Pancreas (tissue), 10 donors: ENCODE measurements at places on chromosomes 5 and 9.

- DNase-seq = no peak
These were observed 425.7 kb downstream of the PIK3R1 start for GRCh38 chr5:68641211-68641610.

DNA sequence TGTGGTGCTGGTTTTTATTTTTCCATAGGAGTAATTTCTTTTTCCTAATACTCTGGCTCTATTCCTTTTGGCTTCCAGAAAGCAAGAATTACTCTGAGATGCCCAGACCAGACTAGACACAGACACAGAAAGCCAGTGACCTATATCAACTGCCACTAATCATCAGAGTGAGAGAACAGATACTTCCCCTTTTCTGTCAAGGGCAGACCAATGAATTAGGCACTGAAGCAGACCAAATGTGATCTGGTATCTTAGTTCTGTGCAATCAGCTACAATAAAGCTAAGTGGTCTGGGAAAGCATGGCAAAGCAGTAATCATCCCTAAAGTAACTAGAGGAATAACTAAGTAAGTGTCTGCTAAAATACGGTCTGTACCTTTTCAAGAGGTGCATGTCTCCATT lies 239.1 kb downstream of the ELAVL2 start:
- DNase-seq = no peak

DNA sequence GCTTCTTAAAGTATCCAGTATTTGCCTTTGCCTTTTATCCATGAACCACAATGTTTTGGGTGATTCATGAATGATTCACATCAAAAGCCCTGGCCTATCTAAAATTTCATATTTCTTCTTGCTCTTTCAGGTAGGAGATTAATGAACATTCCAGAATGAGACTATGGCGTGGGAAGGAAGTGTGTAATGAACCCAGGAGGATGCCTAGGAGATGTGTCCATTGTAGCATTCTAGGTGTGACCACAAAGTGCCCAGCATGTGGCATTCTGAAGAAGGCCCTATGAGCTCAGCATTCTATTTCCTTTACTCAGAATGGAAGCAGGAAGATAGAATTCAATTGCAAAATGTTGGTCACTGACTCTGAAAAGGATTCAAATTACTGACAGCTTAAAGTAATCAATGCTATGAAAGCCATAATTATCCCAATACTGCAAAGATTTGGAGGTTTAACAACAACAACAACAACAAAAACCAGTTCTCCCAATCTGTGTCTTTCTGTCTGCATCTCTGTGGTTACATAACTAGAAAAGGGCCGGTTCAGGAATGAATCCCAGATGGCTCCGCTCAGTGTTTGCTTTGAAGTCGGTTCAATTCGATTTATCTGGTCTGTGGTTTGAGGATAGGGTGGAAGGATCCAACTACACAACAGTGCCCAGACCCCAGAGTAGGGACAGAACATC lies 126.7 kb downstream of the FOXD1 start:
- no peak for DNase-seq

DNA sequence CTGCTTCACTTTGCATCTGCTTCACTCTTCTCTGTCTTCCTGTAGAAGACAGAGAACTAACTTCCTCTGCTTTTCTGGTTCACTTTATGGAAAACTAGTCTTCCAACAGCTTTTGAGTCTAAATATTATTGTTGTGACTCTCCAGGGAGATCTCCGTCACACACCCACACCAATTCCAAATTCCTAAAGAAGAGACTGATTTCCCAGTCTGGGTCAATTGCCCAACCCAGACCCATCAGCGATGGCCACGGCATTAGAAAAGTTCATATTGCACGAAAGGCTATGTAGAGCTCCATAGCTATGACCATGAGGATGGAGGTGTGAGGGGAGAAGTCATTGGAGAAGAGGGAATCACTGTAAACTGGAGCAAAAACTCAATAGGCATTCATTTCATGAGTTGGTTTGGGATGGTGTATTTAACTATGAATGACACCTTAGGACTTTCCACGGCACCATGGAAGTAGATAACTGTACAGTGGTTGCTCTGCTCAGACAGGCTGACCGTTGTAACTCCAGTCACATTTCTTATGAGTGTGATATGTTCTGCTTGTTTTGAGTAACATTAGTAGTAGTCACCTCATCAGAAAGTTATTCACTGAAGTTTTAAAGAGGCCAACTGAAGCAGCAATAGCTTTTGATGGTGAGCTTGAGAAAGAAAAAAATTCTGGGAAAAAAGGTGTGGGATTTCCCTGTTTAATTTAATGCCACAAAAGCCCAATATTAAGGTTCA lies 78.1 kb upstream of the MAMDC2 start:
- DNase-seq = no peak

- no peak for DNase-seq
These were observed 35.1 kb downstream of the ZNF622 start for GRCh38 chr5:16430349-16431089.

DNA sequence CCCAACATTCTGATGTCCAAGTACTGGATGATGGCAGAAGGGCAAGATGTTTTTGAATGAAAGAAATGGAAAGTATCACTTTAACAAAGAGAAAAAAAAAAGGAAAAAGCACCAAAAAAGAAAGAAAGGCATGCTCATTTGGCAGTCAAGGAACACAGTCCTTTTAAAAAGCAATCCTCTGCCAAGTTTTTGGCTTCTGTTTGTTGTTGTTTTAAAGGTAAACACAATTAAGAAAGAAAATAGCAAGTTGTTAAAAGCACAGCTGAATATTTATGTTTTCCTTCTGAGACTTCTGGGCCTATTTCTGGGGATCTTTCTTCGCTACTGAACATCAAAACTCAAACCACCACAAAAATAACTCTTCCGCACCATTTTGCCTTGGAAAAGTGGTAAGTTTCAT lies 162.1 kb downstream of the TRPM3 start:
- no peak for DNase-seq

DNA sequence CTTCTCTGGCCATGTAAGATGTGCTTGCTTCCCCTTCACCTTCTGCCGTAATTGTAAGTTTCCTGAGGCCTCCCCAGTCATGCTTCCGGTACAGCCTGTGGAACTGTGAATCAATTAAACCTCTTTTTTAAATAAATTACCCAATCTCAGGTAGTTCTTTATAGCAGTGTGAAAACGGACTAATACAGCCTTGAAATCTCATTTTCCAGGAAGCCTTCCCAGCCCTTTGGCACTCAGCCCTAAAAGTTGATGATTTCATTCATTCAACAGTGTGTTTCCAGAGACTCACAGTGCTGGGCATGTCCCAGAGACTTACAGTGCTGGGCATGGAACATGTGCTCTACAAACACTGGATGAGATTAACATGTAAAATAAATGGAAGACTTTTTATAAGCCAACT lies 135.8 kb downstream of the DCP2 start:
- no peak for DNase-seq

DNA sequence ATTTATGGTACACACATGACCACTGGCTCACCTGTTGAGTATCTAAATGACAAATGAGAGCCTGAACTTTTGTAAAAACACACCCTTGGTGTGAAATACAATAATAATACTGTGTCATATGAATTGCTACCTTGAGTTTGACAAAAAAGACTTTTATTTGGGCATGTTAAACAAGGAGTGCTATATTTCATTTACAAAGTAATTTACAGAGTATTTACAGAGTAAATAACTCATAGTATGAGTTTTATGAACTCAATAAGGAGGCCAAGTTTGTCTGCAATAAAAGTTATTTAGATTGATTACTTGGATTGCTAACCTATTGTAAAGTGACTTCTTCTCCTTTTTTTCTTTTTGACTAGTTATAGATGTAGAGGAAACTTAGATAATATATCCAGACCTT lies 146.0 kb upstream of the NUDT12 start:
- DNase-seq = no peak

DNA sequence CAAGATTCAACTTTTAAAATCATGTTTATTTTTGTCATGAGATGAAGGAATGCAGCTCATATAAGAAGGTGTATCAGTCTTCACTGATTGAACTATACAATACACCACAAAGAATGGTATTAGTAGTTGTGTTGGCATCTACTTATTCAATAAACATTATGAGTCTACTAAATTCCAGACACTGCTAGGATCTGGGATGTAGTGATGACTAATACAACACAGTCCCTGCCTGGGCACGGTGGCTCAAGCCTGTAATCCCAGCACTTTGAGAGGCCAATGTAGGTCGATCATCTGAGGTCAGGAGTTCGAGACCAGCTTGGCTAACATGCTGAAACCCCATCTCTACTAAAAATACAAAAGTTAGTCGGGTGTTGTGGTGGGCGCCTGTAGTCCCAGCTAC lies 171.4 kb upstream of the NFIB start:
- no peak for DNase-seq
